ENCODE measurements at places on chromosomes 3 and 15. TPM values are rescaled to one million over a fixed set of nuclear protein-coding genes. Genes with fewer than 3 reads are reported as not detected.
A peak's percentile ranks its signal among the peaks of the same experiment; 100 is the strongest.

The CHRNA3 gene
- total RNA-seq: 13.9 TPM

DNA sequence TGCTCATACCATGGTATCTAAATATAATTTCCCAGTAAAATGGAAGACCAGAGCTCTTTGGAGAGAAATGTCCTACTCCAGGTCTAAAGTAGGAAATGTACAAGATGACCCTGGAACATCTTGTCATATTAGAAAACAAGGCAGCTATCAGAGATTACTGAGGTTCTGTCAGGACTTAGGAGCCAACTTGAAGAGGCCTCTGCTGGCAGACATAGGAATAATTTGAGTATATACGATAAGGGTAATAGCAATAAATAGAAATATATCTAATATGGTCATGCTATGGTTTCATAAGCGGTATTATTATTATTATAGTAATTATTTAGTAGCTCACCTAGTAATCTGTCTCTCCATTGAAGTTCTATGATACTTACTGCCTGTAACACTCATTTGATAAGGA is 224.2 kb downstream of the SOX2 start:
- DNase-seq: no peak

- no peak for DNase-seq
These were observed 296.7 kb downstream of the PTPRG start for GRCh38 chr3:61858054-61858453.

DNA sequence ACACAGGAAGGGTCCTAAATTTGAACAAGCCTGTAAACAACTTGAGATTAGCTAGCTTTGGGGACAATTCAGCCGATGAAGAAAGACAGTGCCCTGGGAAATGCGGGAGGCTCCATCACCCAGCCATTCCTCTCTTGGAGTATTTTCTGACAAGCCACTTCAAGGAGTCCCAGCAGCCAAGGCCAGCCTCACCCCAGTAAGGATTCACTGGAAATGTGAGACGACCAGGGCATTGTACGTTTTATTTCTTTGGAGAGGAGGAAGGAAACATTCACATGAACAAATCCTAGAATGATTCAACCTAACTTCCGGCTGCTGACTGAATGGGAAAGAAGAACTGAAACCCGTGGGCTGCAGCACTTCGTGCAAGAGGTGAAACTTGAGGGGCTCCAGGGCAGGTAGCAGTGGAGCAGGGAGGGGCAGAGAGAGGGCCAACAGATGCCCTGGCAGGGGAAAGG is 116.4 kb upstream of the ARHGEF3 start:
- no peak for DNase-seq

The RUVBL1 gene
- 15.6 TPM for total RNA-seq

DNA sequence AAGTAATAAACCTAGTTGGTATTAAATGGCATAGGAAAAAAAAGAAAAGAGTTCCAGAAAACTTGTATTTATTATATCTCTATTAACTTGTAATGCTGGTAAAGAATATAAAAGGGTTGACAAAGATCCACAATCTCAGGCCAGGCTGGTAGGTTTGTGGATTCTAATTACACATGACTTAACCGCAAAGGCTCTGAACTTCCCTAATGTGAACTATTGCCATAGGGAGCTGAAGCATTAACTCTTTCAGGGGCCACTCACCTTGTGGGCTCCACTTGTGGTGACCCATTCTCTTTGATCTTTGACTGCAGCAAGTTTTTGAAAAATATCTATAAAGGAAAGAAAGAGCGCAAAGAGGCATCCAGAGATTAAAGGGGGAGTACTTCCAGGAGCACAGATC is 58.5 kb downstream of the NEK10 start:
- no peak for DNase-seq

- DNase-seq: no peak
These were observed 35.3 kb downstream of the PAK2 start for GRCh38 chr3:196774848-196775422.

GRCh38 chr3:72368331-72368975 is 479.8 kb downstream of the SHQ1 start:
- DNase-seq: no peak

The LIPC gene
- total RNA-seq: 3.4 TPM

DNA sequence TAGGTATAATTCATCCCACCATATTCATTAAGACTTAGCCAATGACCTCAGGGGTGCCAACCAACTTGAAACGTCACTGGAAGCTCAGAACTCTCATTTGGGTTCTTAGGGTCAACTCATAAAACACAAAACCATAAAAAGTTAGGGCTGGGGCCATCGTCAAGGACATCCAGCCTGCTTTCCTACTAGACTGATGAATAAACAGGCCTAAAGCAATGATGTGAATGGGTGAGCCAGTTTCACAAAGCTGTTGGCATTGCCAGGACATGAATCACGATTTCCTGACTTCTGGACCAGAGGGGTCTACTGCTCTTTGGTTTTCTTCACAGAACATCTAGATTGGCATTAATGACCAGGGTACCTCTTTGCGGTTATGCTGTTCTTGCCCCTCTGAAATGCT is 64.7 kb downstream of the EOMES start:
- no peak for DNase-seq

The GCHFR gene
- 25.5 TPM for total RNA-seq

- peak; percentile 46 for DNase-seq
These were observed 53.1 kb upstream of the ULK4 start for GRCh38 chr3:42014921-42015533.

- DNase-seq: peak; percentile 89
These were observed 29.8 kb downstream of the SLC6A6 start for GRCh38 chr3:14431917-14432834.

GRCh38 chr15:38652998-38653397 is 88.4 kb upstream of the RASGRP1 start:
- no peak for DNase-seq

The IGSF11 gene
- total RNA-seq: 5.9 TPM

The GOLGA8S gene
- 0.32 TPM for total RNA-seq

GRCh38 chr3:7205962-7206361 is 345.0 kb downstream of the GRM7 start:
- DNase-seq: no peak

GRCh38 chr15:77581896-77582569 is 50.7 kb downstream of the LINGO1 start:
- DNase-seq: no peak

The SEMA3F gene
- 14.6 TPM for total RNA-seq

All from mucosa of descending colon (tissue), 3 donors.